Activated CD4-positive, alpha-beta memory T cell treated with anti-CD3 and anti-CD28 coated beads for 36 hours (primary cell): ENCODE measurements at places on chromosomes 12 and 14. TPM values are rescaled to one million over a fixed set of nuclear protein-coding genes. Genes with fewer than 3 reads are reported as not detected.

DNA sequence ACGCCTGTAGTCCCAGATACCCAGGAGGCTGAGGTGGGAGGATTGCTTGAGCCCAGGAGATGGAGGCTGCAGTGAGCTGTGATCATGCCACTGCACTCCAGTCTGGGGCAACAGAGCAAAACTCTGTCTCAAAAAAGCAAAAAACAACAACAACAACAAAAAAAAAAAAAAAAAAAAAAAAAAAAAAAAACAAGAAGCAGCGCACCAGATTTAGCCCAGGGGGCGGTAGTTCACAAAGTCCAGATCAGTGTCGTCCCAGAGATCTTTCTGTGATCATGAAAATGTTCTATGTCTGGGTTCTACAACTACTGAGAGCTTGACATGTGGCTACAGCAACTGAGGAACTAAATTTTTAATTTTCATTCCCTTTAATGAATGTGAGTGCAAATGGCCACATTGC is 27.4 kb downstream of the OAS2 start:
- no peaks in the 10 kb centered on the region for H3K27me3 ChIP-seq
- H3K36me3 ChIP-seq, result peaks cover 82% of the 10 kb centered on the region
- no peak overlapping the region for H3K27ac ChIP-seq
- H3K4me1 ChIP-seq, result no peaks in the 10 kb centered on the region
- no peak overlapping the region for H3K4me3 ChIP-seq
- DNase-seq, result no peak

GRCh38 chr14:62179367-62180018 is 417.3 kb downstream of the SNAPC1 start:
- no peak overlapping the region for H3K4me3 ChIP-seq
- no peaks in the 10 kb centered on the region for H3K36me3 ChIP-seq
- H3K27ac ChIP-seq, result no peak overlapping the region
- peaks cover 7% of the 10 kb centered on the region for H3K27me3 ChIP-seq

TPPP2 gene
- not detected for total RNA-seq

KRT79 gene
- total RNA-seq, result not detected

PTHLH gene
- total RNA-seq, result not detected

- H3K27me3 ChIP-seq, result no peaks in the 10 kb centered on the region
- no peak for DNase-seq
- peaks cover 5% of the 10 kb centered on the region for H3K4me1 ChIP-seq
- H3K36me3 ChIP-seq, result no peaks in the 10 kb centered on the region
- no peak overlapping the region for H3K4me3 ChIP-seq
These were observed 36.9 kb upstream of the TTC7B start for GRCh38 chr14:90853116-90853515.

GRCh38 chr12:112664569-112664968 is 127.0 kb upstream of the RPH3A start:
- no peaks in the 10 kb centered on the region for H3K36me3 ChIP-seq
- peaks cover 9% of the 10 kb centered on the region for H3K4me1 ChIP-seq
- peaks cover 15% of the 10 kb centered on the region for H3K27me3 ChIP-seq
- no peak overlapping the region for H3K27ac ChIP-seq
- no peak overlapping the region for H3K4me3 ChIP-seq

- peaks cover 39% of the 10 kb centered on the region for H3K36me3 ChIP-seq
- no peak overlapping the region for H3K27ac ChIP-seq
- H3K4me3 ChIP-seq, result no peak overlapping the region
- no peaks in the 10 kb centered on the region for H3K27me3 ChIP-seq
These were observed 61.7 kb downstream of the PPP1R12A start for GRCh38 chr12:79873201-79873600.

DNA sequence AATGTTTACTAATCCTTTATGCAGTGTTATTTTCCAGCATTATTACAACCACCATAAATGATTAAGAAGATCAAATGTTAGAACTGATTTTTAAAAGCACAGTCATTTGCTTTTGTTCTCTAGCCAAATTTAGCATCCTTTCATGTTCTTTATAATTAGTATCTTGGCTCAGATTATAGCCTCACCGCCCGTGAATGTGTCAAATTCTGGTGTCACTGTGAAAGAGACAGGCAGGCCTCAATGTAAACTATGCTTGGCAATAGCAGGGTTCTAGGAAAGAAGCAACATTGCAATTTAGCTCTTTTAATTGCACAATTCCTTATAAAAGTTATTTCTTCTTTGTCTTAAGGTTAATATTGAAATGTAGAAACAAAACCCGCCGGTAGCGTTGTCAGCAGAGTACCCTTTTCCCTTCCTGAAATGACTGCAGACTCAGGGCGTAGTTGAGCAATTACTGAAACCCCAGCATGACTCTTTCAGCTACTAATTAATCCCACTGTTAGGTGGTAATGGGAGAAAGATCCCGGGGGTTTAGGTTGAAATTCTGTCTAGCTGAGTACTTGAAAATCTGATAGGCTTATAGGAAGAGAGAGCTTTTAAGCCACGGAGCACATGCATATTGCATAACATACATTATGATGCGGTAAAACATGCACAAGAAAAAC is 1600.5 kb upstream of the SEL1L start:
- DNase-seq, result no peak
- no peaks in the 10 kb centered on the region for H3K27me3 ChIP-seq
- H3K27ac ChIP-seq, result no peak overlapping the region
- no peaks in the 10 kb centered on the region for H3K36me3 ChIP-seq
- H3K4me1 ChIP-seq, result no peaks in the 10 kb centered on the region
- H3K4me3 ChIP-seq, result no peak overlapping the region

DNA sequence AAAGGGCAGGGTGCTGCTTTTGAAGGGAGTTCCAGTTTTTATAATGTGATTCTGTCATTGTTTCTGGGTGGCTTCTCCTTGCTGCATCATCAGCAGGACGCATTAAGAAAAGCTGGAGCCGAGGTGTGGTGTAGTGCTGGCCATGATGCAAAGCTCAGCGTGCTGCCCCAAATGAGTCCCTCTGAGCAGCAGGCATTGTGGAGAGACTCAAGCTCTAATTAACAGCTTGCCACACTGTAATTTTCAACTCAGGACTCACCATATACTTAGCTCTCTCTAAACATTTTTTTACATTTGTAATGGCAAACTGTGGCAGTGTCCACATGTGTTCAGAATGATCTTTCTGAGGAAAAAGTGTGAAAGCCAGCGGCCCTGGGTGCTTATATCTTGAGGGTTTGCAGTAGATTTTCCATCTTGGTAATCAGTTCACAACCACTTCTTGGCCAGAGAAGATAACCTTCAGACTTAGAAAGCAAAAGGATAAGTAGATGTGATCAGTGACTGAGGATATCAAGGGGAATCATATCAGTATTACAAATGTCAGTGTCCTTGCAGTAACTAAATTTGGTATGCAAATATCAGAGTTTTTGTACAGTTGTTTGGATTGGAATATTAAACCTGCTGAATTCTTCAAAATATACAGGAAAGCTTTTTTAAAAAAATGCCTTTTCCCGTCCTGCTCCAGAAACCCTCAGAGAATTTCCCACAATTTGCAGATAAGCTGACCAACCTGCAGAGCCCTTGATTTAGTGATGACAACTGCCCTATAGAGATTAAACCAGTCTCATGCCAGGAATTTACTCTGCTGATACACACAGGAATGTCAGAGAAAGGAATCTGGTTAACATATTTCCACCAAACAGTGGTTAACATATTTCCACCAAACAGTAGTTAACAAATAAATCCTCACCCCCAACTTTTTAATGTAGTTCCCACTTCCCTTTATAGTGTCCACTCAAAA is 63.6 kb downstream of the DAAM1 start:
- no peak overlapping the region for H3K4me3 ChIP-seq
- DNase-seq, result no peak
- no peak overlapping the region for H3K27ac ChIP-seq
- no peaks in the 10 kb centered on the region for H3K27me3 ChIP-seq
- peaks cover 2% of the 10 kb centered on the region for H3K36me3 ChIP-seq

SLC6A12 gene
- total RNA-seq, result 0.43 TPM

DNA sequence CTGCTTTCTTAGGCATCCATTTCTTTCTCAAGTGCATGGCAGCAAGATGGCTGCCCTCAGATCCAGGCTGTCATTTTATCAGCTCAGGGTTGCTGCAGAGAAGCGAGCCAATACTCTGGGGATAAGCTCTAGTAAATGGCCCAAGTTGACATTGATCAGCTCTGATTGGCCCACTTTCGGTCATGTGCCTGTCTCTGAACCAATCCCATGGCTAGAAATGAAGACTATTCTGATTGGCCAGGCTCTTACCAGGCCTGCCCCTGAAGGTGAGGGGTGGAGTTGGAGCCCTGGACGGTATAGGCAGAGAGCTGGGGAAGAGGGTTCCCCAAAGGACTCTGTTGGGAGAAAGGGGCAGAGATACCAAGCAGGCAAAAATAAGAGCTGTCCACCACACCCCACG is 41.4 kb downstream of the MYO1H start:
- H3K4me1 ChIP-seq, result no peaks in the 10 kb centered on the region
- no peak overlapping the region for H3K4me3 ChIP-seq
- H3K27me3 ChIP-seq, result peaks cover 30% of the 10 kb centered on the region
- H3K27ac ChIP-seq, result no peak overlapping the region
- H3K36me3 ChIP-seq, result no peaks in the 10 kb centered on the region
- no peak for DNase-seq

- no peak for DNase-seq
- peak overlapping the region; percentile 97 for H3K4me3 ChIP-seq
- peaks cover 43% of the 10 kb centered on the region for H3K4me1 ChIP-seq
- no peaks in the 10 kb centered on the region for H3K27me3 ChIP-seq
- H3K36me3 ChIP-seq, result peaks cover 2% of the 10 kb centered on the region
These were observed 1.7 kb downstream of the ATF7 start for GRCh38 chr12:53624458-53624857.

XPOT gene
- total RNA-seq, result 153 TPM

GRCh38 chr12:11891754-11892386 is 178.9 kb upstream of the BCL2L14 start:
- peak overlapping the region; percentile 26 for H3K27ac ChIP-seq
- no peaks in the 10 kb centered on the region for H3K27me3 ChIP-seq
- H3K36me3 ChIP-seq, result peaks cover 51% of the 10 kb centered on the region
- peaks cover 33% of the 10 kb centered on the region for H3K4me1 ChIP-seq
- no peak for DNase-seq
- H3K4me3 ChIP-seq, result no peak overlapping the region

ZC2HC1C gene
- total RNA-seq, result 1.4 TPM

GRCh38 chr12:107330831-107331431 is 237.6 kb upstream of the CRY1 start:
- no peak overlapping the region for H3K27ac ChIP-seq
- peaks cover 3% of the 10 kb centered on the region for H3K36me3 ChIP-seq
- H3K4me1 ChIP-seq, result peaks cover 61% of the 10 kb centered on the region
- no peak overlapping the region for H3K4me3 ChIP-seq
- DNase-seq, result peak; percentile 58
